ENCODE measurements at places on chromosomes 3 and 15.

DNA sequence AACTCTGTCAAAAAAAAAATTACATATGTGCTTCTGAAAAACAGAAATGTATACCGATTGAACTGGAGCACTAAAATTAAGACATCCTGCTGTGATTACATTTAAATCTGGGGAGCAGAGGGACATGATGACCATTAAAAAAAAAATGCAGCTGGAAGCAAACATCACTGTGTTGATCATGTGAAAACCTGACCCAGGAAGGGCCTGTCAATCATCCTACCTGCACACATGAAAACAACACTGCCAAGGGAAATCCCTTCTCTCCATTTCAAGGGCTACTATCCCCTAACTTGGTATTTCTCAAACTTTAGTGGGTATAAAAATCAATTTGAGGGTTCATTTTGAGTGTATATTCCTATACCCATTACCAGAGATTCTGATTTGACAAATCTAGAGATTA, 719.9 kb upstream of the CBLB start:
- DNase-seq, result no peak

DNA sequence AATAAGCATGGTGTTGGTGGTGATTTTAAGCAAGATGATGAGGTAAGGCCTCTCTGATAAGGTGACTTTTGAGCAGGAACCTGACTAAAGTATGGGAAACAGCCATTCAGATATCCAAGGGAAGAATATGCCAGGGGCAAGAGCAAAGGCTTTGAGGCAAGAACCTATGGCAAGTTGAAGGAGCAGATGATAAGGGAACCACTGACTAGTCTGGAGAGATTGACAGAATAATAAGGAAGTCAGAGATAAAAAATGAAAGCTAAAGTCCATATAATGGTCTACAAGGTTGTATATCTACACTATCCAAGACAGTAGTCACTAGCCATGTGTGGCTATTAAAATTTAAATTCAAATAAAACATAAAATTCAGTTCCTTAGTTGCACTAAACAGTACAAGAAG, 2.5 kb upstream of the C3orf38 start:
- DNase-seq, result no peak

- DNase-seq, result no peak
Measured at GRCh38 chr15:74902295-74903075, 4.2 kb downstream of the FAM219B start.

- DNase-seq, result no peak
Measured at GRCh38 chr3:189908646-189909045, 212.1 kb downstream of the P3H2 start.

GRCh38 chr3:59605318-59605717, 555.5 kb upstream of the CFAP20DC start:
- no peak for DNase-seq

DNA sequence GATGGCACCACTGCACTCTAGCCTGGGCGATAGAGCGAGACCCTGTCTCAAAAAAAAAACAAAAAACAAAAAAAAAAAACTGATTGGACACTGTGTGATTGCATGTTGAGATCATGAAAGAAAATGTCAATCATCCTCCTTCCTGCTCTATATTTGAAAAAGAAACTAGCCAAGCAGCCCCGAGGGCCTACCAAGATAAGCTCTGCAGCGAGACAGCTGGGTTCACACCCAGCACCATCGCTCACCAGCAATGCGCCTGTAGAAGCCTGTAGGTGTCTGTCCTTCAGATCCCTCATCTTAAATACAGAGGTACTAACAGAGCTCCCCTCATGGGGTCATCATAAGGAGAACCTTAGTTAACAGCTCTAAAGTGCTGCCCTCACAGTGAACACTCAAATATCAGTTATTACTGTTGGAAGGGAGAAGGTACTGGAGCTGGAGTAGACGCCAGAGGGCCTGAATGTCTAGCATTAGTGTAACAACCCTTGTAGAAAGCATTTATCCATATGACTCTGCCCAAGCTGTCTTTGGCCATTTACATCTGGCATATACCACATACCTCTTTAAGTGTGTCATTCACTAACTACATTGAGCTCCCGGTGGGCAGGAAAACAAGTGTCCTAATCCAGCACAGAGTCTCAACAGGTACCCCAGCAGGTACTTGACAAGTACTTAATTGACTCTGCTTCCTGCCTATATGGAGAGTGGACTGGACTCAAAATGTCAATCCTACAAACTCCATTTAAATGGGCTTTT, 22.9 kb downstream of the MYLK start:
- DNase-seq, result no peak

GRCh38 chr15:91526424-91526823, 327.1 kb upstream of the SLCO3A1 start:
- no peak for DNase-seq

GRCh38 chr15:36814105-36814504, 234.7 kb downstream of the CDIN1 start:
- no peak for DNase-seq

- no peak for DNase-seq
Measured at GRCh38 chr15:51917493-51917892, 54.1 kb downstream of the LEO1 start.

GRCh38 chr3:149494759-149495580, 20.5 kb downstream of the TM4SF4 start:
- DNase-seq, result no peak

DNA sequence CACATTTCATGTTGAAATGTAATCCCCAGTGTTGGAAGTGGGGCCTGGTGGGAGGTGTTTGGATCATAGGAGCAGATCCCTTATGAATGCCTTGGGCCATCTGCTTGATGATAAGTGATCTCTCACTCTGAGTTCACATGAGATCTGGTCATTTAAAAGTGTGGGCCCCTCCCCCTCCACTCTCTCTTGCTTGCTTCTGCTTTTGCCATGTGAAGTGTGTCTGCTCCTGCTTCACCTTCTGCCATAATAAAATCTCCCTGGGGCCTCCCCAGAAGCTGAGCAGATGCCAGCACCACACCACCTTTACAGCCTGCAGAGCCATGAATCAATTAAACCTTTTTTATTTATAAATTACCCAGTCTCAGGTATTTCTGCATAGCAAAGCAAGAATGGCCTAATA, 14.2 kb upstream of the CD200R1L start:
- no peak for DNase-seq

DNA sequence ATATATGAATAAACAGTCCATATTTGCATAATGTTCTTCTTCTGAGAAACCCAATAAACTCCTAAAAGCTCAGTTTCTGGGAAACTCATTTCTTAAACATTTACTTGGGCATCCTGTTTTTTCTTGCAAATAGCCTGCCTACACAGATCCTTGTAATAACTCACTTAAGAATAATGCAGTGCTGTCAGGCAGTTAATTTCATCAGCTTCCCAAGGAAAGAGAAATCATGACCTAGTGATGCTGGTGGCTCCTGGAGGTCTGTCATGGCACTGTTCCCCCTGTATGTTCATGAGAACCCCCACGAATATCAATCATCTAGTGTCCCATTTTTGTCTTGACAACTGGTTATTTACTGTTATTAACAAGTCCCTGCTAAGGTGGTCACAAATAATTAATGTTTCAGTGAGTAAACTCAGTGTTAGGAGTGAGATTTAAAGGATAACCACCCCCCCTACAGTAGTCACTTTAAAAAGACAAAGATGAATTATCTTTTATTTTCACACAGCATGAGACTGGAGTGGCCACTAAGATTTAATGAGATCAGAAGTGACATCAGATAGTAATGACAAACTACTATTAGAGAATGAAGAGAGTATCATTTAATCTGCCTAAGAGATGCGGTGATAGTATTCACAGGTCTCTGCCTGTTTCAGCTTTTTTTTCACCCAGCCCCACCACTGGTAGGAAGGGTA, 279.5 kb upstream of the NECTIN3 start:
- DNase-seq, result no peak

GRCh38 chr3:43797794-43798193, 107.1 kb downstream of the ABHD5 start:
- DNase-seq, result no peak

DNA sequence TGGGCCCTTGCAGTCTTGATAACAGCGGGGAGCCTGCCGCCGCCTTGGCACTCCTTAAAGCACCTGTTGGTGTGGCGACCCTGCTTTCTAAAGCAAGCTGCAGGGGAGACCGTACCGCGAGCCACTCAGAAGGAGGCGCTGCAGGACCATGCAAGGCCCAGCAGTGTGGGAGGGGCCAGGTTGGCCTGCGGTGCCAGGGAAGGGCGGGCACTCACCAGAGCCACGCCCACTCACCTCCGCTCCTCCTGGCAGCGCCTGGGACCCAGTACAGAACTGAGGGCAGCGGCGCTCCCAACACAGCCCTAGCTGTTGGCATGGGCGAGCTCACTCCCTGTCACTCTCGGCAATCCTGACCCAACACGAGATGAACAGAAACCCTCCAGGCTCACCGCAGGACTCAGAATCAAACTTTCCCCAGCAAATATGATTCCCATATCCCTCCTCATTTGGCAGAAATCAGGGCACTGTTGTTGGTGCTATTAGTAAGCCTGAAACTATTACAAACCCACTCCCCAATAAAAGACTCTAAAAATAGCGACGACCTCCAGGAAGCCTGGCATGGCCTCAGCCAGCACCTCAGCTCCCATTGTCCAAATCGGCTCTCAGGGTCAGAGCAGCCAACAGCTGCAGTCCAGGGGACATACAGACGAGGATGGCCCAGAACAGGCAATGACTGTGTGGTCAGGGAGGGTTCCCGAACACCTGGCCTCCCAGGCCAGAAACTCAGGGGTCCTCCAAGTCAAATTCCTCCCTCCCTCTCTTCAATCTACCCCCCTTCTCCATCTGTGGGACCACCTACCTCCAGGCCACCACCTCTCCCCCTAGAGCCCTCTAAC, 77.2 kb downstream of the TBC1D2B start:
- DNase-seq, result peak; percentile 86
